ENCODE measurements at places on chromosomes 2 and 18.

- DNase-seq: no peak
Measured at GRCh38 chr2:64854773-64855237, 134.4 kb upstream of the SLC1A4 start.

DNA sequence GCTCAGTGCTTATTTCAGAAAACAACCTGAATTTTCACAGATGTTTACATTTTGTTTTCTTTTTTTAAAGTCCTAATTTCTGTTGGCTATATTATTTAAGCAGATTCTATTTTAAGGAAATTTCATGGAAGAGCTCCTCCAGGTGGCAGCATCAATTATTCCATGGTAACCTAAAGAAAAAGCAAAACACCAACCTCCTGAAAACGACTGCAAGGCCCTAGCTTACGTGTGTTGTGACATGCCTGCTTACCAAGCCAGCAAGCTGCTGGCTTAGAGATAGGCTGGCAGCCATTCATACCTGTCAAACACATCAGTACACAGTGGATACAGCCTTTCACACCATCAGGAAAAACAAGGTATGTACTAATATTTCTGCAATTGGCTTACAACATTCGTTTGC, 64.9 kb downstream of the LPIN2 start:
- DNase-seq: peak; percentile 29

DNA sequence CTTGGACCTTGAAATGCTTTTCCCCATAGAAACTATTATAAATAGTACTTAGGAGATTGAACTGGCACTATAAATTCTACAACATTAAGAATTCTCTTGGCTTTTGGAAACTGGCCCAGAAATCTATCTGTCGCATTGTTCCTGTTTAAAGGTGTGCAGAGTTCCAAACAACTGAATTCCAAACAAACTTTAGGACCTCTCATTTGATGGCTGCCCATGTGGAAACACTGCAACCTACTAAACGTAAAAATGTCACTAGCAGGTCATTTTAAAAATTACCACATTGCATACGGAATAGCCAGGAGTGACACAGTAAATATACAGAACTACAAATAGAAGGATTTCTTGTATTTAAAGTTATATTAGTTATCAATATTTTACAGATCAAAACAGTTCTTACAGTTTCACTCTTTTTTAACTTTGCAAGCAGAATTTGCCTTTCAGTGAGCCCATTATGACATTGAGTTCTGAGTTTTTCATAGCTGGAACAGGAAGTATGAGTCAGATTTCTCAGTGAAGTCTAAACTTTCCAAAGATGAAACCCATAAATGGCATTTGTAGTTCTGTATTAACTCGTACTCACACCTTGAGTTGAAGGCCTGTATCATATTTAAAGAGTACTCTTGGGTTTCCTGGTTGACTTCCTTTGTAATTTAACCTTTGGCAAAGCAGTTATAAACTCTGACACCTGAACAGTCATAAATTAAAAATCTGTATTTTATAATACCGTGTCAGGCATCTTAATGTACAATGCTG, 142.3 kb upstream of the BOD1L2 start:
- peak; percentile 54 for DNase-seq

GRCh38 chr2:176533505-176534193, 264.4 kb downstream of the MTX2 start:
- no peak for DNase-seq

DNA sequence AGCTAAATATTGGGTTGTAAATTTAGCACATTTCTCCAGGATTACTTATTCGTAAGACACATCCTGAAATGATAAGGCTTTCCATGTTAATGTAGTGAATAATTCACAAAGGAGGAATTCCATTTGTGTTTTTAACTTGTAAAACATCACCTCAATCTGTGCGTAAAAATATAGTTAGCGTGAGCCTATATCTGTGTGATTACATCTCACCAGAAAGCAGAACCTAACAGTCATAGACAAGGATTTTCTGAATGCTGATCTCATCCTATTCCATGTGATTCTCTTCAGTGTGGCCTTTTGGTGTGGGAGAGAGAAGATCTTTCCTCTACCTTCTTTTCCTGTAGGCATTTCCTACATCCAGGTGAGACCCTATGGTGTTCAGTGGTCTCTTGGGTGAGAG, 263.2 kb upstream of the RASGRP3 start:
- DNase-seq: no peak

- DNase-seq: no peak
Measured at GRCh38 chr18:28650860-28651259, 473.9 kb upstream of the CDH2 start.
